ENCODE measurements at places on chromosomes 16 and 17.

DNA sequence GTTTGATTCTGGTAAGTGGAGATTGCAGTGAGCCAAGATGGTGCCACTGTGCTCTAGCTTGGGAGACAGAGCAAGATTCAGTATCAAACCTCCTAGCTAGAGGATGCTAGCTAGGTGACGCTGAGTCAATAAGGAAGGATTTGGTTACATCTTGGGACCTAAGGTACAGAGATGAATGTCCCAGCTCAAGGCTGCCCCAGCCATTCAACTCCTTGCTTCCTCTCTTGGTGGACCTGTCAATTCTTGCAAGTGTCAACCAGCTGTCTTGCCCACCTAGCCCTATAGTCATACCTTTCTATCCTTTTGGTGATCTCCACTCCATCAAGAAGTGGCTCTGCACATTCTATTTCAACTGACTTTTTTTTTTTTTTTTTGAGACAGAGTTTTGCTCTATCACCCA lies 1.4 kb upstream of the MILR1 start:
- no peak for DNase-seq

- DNase-seq: no peak
Measured at GRCh38 chr17:42409523-42410318, 13.3 kb downstream of the CAVIN1 start.

DNA sequence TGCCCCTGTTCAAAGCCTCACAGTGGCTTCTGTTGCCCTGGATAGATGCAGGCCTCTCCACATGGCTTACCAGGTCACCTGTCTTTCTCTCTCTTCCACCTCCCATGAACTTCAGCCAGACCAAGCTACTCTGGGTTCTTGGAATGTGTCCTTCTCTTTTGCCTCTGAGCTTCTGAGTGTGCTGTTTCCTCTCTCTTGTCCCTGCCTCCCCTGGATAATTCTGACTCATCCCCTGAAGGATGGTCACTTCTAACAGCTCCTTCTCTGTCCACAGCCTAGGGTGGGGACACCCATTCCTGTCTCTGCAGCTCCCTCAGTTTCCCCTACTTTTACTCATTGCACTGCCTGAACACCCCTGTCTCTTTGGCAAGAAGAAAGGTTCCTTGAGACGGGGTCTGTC lies 2.9 kb downstream of the GUCY2D start:
- DNase-seq: no peak

GRCh38 chr16:27724482-27725235 lies 174.7 kb downstream of the KATNIP start:
- no peak for DNase-seq

DNA sequence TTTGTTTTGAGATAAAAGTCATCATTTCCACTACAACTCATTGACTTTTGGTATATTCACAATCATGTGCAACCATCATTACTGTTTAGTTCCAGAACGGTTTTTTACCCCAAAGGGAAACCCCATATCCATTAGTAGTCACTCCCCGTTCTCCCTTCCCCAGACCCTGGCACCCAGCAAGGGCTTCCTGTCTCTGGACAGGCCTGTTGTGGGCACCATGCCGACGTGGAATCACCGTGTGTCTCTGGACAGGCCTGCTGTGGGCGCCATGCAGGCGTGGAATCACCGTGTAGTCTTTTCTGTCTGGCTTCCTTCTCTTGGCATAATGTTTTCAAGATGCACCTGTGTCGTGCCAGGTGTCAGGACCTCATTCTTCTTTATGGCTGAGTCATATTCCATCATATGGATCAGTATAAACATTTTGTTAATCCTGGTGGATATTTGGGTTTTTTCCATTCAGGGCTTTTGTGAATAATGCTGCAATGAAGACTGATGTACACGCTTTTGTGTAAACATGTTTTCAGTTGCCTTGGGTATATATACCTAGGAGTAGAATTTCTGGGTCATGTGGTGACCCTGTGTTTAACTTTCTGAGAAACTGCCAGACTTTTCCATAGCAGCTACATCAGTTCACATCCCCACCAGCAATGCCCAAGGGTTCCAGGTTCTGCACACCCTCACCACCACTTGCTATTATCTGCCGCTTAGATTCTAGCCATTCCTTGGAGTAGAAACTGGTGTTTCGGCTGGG lies 19.1 kb downstream of the ENDOV start:
- DNase-seq: no peak

GRCh38 chr17:42529061-42529460 lies 7.0 kb upstream of the NAGLU start:
- no peak for DNase-seq

GRCh38 chr17:70483624-70484023 lies 314.3 kb downstream of the KCNJ2 start:
- no peak for DNase-seq

- peak; percentile 80 for DNase-seq
Measured at GRCh38 chr17:39200070-39200879, at the start of gene RPL19. RPL19 (plus strand) TSS chr17:39200283; CDS start chr17:39200345, 62 bp downstream.

DNA sequence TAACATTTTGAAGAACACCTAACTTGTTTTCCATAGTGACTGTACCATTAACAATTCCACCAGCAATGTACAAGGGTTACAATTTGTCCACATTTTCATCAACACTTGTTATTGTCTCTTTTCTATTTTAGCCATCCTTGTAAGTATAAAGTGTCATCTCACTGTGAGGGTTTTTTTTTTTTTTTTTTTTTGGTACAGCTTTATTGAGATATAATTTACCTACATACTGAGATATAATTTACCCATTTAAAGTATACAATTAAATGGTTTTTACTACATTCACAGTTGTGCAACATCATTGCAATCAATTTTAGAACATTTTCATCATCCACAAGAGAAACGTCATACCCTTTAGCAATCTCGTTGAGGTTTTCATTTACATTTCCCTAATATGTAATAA lies 17.9 kb upstream of the TMIGD1 start:
- no peak for DNase-seq

DNA sequence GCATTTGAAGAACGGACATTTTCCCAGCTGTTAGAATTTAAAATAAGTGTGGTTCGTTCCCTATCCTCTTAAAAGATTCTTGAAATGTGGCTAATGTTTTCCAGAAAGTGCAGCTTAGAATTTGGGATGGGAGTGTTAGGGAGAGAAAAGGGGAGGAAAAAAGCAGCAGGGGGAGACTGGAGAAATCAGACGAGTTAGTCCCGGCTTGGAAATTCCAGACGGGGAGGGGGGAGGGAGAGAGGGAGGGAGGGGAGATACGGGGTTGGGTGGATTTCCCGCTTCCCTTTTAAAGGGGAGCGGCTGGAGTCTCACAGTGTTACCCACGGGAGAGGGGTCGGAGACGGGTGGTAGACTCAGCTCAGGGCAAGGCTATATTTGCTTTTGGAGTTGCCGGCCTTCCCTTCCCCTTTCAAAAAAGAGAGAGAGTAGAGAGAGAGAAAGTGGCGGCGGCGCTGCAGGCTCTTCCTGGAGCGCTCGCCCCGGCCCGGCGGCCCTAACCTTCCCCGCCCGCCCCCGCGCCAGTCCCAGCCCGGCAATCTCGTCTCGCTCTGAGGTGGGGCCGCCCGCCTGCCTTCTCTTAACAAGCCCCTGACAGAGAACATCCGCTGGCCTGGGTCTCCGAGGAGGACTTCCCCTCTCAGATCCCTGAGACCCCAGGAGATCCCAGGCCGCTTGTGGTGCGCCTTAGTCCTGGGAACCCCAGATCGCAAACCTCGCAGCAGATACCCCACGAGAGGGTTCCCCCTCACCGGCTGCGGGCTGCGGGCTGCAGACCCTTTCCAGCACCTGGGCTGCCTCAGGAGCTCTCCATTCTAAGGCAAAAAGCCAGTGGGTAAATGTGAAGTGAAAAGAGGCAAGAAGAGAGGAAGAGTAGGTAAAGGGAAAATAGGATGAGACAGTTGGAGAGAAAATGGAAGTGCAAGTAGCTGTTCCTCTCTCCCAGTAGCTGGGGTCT lies 6.6 kb downstream of the IGF2BP1 start:
- no peak for DNase-seq

DNA sequence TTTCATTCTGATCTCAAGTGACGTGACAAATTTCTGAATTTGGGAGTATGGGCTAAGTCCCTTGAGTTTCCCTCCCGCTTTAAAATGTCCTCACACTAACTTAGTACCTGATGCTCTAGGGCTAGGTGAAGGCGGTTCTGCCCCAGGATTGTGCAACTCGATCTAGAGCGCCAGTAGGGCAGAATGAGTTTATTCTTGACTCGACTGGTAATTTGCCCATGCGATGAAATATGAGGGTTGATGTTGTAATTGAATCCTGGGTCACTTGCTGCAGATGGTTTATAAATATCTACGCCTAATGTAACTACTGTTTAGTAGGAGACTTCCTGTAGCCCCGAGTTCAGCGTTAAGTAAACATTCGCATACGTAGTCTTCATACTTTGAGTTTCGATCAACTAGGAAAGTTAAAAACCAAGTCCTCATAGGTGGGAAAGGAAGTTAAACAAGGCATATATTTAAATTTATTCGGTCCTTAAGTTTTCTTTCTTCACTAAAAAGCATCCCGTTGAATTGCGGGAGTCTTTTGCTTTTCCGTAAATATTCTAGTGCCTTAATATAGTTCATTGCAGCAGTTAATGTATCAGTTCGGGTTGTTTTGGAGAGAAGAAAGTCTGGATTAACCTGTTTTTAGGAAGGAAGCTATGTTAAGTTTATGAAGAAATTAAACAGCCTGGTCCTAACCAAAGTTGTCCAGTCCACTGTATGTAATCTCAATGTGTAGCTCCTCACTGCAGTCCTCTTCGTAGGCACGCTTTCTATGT lies 1.6 kb downstream of the CTCF start:
- DNase-seq: peak; percentile 66

DNA sequence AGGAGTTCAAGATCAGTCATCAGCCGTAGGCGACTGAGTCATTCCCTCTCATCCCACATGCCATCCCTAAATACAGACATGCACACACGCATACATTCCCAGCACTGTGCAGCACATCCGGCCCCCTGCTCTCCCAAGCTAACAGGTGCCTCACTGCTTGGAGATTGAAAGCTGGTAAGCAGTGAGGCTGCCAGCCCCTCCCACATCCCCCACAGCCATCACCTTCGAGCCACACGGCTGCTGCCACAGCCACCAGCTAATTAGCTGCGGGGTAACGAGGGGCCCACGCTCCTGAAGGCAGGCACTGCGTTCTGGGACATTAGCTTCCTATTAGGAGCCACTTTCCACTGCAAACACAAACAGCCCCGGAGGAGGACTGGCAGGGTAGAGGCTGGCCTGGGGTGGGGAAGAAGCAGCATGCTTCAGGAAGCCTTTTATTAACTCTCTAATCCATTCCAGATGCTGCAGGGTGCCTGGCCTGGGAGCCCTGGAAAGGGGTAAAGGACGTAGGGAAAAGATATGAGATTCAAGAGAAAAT lies 179.6 kb downstream of the CCT6B start:
- DNase-seq: no peak

- no peak for DNase-seq
Measured at GRCh38 chr17:42227849-42228700, 33.8 kb upstream of the GHDC start.

DNA sequence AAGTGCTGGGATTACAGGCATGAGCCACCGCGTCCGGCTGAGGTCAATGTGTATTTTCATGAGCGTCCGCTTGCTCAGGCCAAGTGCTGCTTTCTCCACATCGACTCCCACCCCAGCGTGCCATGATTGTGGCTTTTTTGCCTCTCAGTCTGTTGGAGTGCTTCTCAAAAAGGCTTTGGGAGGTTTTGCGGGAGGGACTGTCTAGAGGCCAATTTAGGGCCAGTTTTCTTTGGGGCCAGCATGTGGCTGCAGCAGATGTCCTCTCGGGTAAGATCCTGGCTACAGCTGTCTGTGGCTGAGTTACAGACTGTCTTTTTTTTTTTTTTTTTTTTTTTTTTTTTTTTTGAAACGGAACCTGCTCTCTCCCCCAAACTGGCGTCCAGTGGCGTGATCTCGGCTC lies 6.5 kb downstream of the C16orf90 start:
- no peak for DNase-seq

DNA sequence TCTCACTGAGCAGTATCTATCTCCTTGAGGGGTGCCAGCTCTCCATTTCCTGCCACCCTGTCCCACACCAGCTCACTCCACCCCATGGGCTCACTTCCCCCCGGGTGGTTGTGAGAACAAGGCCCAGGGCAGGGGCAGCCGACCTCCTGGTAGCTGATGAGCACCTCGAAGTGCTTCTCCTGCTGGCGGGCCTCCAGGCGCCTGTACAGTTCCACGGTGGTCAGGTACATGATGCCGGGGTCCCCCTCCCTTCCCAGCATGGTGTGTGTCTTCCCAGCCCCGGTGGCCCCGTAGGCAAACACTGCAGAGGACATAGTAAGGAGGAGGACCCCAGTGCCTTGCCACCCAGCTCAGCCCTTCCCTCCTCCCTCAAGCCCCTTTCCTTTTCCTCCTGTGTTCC lies 12.5 kb downstream of the KIF18B start:
- no peak for DNase-seq

DNA sequence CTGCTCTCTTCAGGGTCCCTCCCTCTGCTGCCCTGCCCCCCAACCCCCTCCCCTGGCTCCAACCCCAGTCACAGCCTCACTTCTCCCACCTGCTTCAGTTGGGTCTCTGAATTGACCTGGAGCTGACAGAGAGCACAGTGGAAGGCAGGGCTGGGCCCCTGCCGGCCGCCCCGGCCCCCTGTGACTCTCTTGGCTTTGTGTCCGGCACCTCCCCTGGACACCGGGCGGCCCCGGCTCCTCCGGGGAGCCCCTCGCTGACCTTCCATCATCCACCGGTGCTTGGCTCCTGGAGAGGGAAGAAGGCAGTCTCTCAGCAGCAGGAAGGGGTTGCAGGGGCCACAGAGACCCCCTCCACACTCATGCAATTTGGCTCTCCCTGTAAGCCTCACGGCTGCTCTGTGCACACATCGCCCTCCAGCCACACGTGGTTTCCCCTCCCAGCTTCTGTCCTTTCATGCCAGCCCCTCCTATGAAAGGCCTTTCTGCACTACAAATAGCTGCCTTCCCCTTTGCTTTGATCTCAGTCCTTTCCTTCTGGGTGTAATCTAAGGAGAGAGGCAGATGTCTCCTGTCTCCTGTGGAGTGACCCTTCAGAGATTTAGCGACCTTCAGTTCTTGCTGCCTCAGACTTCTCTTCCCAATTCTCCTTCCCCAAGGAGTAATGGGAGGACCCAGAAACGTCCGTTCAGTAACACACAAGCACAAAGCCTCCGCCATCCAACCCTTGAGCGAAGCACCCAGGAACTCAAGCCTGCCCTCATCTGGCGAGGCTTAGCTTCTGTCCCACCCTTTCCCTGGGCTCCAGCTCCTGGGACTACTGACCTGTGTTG lies 8.3 kb downstream of the NKIRAS2 start:
- DNase-seq: no peak

DNA sequence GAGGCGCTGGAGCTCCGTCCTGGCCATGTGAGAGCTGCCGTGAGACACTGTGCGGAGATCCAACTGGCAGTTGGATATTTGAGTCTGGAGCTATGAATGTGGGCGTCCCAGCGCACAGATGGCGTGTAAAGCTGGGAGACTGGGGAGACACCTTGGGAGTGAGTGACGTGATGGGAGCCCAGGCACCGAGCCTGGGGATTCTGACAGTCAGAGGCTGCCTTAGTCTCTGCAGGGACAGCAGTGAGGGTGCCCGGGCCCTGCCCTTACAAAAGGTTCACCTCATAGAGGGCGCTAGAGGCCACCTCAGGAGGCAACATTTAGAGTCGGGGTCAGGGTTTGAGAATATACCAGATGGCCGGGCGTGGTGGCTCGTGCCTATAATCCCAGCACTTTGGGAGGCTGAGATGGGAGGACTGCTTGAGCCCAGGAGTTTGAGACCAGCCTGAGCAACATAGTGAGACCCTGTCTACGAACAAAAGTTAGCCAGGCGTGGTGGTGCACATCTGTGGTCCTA lies 194.1 kb upstream of the GSE1 start:
- no peak for DNase-seq

GRCh38 chr17:8116776-8117175 lies 1.5 kb downstream of the ALOXE3 start:
- DNase-seq: no peak

Measured in natural killer cell (primary cell).